NCI-H748 treated with DMSO at 0.1 percent for 48 hours (cell line): ENCODE measurements at places on chromosomes 11 and 22.

DNA sequence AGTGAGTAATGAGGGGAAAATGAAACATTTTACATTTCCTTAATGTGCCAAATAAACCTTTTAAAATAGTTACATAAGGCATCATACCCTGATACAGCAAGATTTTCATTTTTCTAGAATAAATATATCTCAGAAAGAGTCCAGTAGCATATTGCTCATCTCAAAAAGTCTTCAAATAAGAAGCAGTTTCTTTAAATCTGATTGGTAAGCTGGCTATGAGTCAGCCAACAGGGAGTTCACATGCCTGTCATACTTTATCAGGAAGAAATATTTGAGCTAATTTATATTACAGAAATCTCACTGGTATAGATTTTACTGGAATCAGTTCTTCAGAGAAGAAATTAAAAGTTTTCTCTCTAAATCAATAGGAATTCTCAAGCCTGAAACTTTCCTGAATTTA is 258.1 kb downstream of the C11orf87 start:
- DNase-seq = no peak

- DNase-seq = no peak
Measured at GRCh38 chr22:25744694-25745093, 2.7 kb downstream of the MYO18B start.

DNA sequence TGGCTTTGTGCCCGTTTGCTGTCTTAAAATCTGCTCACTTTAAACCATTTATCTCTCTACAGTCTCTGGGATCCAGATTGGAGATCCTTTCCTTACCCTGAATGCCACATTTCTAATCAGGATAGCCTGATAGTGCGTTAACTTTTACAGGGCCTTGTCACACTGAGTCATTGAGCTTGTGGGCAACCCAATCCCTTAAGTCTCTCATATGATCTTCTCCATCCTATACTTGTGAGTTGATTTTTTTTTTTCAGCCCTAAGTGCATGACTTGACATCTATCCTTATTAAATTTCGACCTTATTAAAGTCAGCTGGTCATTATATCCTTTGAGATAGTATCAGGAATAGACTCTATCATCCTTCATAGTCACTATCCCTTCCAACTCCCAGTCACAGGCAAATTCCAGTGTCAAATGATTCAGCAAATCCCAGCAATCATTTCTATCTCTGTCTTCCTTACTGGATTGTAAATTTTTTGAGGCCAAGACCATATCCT is 57.7 kb downstream of the TEAD1 start:
- no peak for DNase-seq

DNA sequence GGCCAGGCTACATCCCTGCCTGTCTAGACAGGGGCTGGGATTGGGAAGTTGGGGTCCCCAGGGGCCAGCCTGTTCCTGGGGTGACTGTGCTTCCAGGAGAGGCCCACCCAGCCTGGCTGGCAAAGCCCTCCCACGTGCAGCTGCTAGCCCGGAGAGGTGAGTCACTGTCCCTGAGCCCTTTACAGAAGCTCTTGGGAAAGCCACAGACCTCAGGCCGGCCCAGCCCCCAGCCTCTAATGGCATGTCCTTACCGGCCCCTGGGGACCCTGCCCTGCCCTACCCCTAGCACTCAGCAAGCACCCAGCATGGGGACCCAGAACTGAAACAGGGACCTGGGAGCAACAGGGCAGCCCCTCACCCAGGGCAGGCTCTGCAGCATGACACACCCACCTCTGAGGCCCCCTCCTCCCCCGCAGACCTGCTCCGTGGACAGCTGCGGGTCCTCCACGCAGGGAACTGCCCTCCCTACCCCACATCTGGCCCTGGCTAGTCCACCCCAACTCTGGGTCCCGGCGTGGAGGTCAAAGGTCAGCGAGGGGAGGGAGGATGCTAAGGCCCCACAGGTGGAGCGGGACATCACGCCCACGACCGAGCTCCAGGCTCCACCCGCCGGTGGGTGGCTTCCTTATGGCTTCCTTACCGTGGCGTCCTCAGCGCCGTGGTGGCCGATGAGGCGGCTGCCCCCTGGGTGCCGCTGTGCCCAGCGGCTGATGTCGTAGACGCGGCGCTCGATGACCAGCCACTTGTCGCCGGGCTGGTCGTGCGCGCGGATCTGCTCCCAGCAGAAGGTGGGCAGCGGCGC is 615 bp downstream of the FADS3 start:
- DNase-seq = no peak

DNA sequence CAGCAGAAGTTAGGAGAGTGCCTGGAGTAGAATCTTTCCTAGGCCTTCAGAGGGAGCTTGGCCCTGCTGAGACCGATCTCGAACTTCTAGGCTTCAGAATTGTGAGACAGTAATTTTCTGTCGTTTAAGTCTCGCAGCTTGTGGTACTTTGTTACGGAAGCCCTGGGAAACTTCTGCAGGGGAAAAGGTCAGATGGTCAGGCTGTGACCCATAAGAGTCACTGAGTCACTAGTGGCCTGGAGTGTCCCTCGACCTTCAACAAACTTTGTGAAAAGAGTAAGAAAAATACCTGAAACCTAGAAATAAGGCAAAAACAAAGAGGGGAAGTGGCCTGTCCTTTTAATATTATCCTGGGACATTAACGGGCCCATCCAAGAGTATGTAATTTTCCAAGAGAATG is 34.6 kb downstream of the CSNK2A3 start:
- DNase-seq = no peak
